ENCODE measurements at places on chromosomes 7 and 10.

DNA sequence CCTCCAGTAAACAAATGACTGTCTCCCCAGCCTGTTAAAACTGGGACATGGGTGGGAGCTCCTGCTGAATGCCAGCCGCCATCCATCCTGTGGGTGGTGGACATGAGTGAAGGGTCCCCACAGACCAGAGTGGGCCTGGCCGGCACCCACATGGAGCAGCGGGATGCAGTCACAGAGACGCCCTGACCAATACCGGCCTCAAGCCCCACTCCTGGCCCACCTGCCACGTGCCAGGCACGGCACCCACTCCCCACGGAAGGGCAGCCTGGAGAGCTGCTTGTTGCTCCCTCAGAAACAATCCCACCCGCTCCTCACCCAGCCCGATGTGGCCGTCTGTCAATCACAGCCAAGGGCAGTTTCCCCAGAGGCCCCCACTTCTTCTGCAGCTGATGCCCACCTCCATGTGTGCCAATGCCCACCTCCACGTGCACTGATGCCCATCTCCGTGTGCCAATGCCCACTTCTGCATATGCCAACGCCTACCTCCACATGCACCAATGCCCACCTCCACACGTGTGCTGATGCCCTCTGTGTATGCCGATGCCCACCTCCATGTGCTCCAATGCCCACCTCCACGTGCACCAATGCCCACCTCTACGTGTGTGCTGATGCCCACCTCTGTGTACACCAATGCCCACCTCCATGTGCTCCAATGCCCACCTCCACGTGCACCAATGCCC, 42.8 kb upstream of the DNAAF5 start:
- no peak for DNase-seq

GRCh38 chr7:157609932-157610640, 273.3 kb downstream of the DNAJB6 start:
- no peak for DNase-seq

DNA sequence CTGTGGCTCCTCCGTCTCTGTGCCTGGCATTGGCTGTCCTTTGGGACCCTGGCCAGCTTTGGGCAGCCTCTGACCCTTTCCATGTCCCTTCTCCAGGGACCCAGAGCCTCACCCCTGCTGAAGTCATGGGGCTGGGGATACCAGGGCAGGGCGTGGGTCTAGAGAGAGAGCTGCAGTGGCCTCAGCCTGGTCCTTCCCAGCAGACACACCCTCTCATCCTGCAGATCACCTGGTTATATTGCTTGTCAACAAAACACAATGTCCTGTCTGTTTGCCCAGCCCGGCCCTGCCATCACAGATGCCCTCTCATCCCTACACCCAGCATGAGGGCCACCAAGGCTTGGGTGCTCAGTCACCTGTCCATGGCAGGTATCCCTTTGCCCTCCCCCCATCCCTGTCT, 1.8 kb downstream of the MUC17 start:
- no peak for DNase-seq

GRCh38 chr10:63313066-63313717, 152.6 kb downstream of the JMJD1C start:
- DNase-seq = no peak

DNA sequence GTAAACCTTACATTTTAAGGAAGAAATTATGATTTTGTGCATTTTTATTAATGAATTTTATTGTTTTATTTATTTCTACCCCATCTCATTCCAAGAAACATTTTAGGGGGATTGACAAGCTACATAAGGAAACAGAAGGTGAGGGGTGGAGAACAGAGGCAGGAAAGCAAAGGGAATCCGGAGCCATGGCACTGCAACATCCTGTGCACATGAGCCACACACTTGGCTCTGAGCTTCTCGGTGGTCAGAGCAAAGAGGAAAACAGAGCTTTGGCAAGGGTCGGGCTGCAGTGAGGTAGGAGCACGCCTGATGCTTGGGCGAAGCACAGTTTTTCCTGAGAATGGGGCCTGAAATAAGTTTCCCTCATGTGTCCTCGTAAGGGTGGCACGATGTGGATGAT, 68.9 kb downstream of the COL13A1 start:
- no peak for DNase-seq

DNA sequence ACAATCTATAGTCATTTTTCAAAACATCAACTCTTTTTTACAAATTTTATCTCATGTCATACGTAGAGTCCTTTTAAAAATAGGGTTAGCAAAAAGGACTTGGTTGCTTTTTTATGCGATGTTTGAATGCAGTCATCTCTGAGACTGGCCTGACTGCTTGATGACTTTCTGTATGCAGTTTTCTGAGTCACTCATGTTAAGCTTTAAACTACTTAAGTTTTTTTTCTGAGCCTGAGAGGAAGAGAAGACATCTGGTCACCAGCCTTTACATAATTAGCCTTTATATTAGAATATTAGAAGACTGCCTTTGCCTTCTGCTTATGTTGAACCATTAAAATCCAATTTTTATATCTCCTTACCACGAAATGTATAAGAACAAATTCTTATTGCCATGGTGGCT, 834.4 kb upstream of the MBL2 start:
- DNase-seq = no peak

DNA sequence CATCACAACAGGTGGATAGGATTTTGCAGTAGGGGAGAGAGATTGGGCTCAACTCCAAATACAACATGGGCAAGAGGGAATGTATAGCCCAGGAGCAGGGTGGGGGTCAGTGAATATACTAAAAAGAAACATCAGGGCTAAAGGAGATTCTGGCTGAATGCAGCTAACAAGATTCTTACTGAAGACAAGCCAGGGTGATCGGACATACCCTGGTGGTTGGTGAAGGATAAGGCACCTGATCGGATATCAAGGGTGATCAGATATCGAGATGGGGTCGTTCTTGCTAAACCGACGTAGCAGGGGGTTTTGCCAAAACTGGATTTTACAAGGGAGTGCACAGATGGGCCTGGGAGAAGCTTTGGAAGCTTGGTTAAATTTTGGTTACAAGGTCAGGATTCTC, 34.4 kb downstream of the WIPF3 start:
- no peak for DNase-seq

DNA sequence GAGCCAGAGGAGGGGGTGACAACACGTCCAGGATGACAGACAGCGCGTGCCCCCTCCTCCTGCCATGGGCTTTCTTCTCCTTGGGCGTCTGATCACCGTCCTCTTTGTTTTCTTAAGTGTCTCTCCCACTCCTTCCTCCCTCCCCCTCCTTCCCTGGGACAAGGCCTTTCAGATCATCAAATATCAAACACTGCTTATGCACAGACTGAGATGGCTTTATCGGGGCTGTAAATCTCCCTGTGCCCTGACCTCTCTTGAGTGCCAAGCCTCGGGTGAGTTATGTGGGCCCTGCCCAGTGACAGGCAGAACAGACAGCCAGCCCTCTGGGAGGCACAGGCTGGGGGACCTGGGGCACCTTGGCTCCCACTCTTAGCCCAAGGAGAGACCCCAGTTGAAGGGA, 116.4 kb downstream of the C10orf105 start:
- no peak for DNase-seq

DNA sequence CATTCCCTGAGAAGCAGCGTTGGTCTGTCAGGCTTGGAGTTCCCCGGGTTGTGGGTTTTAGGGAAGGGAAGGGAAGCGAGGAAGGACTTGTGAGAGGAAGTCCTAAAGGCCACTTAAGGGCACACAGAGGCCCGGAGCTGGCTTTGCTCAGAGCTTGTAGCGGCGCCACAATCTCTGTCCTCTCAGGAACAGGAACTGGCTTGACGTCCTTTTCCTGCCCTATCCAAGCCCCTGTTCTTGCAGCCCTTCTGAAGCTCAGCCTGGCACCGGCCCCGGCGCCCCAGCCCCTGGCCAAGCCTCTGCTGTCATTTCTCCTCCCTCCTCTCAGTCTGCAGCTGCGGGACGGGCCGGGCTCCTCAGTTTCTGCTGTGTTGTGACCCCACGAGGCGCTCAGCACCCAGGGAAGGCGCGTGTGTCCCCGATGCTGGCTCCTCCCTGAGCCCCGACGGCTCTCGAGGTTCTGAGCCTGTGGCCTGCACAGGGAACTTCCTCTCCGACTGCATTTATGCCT, at the start of gene GIMAP8:
GIMAP8 (plus strand) TSS at position 140 of the 511 bp plus-strand sequence. CDS start 16,069 bp downstream, outside the sequence.
- DNase-seq = no peak

DNA sequence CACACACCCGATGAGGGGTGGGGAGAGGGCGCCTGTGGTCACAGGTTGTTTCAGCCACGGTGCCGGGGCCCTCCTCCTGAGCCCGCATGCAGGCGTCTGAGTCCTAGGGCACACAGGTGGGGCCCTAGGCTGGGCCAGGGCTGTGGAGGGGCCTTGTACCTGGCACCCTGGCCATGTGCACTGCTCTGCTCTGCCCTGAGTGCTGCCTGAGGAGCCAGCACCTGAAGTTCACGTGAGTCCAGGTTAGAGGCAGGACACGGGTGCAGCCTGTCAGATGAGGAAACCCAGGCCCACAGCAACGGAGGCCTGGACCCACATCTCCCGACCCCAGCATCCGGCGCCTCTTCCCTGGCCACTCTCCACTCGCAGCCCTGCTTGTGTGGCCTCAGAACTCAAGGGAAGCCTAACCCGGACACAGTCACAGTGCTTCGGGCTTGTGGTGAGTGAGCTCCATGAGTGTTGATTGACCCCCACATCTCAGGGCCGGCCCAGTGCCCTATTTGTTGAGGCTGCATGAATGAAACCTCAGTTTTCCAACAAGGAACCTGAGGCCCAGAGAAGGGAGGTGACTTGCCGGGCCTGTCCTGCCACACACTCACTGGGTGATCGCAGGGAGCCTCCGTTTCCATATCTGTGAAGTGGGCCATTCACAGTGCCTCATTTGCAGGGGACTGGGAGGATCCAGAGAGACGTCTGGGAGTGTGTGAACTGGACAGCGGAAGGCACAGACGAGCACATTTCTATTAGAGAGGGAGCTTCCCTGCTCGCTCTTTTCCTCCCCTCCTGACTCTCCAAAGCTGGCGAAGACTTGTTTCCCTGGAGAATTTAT, 39.6 kb downstream of the PPIF start:
- DNase-seq = no peak

GRCh38 chr7:1555046-1555812, 776 bp downstream of the TMEM184A start:
- DNase-seq = no peak

DNA sequence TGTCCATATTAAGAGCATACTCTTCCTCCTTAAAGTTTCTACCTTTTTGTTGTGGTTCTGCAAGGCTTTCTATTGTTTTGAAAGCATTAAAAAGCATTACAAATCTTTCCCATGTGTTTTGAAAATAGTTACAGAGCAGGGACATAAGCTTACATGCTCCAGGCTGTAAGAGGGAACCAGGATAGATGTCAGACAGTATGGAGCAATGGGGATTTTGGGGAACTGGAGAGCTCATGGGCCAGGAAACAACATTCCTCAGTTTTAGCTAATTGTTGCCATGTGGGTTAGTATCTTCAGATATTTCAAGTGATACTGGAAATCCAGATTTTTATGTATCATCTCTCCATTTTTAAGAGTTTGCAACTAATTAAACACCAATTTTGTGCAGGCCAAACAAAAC, 3.5 kb downstream of the MDFIC start:
- no peak for DNase-seq

GRCh38 chr7:39851466-39852045, 98.5 kb upstream of the CDK13 start:
- DNase-seq = no peak

DNA sequence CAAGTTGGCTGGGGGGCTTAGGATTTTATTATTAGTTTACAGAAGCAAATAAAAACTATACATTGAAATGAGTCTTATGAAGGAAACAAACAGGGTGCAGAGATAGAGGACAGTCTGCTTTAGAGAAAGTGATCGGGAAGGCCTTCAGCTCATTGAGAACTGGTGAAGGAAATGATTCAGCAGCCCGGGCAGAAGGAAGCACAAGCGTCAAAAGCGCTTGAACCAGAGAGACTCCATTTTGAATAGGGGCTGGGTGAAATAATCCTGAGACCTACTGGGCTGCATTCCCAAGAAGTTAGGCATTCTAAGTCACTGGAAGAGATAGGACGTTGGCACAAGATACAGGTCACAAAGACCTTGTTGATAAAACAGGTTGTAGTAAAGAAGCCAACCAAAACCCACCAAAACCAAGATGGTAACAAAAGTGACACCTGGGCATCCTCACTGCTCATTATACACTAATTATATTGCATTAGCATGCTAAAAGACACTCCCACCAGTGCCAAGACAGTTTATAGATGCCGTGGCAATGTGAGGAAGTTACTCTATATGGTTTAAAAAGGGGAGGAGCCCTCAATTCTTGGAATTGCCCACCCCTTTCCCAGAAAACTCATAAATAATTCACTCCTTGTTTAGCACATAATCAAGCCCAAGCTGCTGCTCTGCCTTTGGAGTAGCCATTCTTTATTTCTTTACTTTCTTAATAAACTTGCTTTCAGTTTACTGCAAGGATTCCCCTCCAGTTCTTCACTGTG, 83.1 kb upstream of the MPP7 start:
- DNase-seq = no peak

- DNase-seq = no peak
These were observed 344.4 kb downstream of the TCERG1L start for GRCh38 chr10:130967161-130967560.

- DNase-seq = no peak
These were observed 109.9 kb downstream of the AHR start for GRCh38 chr7:17408245-17408903.

GRCh38 chr7:155412416-155413253, 45.3 kb upstream of the EN2 start:
- no peak for DNase-seq

- no peak for DNase-seq
These were observed 11.7 kb upstream of the RAMP3 start for GRCh38 chr7:45145881-45146280.

- no peak for DNase-seq
These were observed 57.1 kb downstream of the AMPH start for GRCh38 chr7:38574086-38574485.

- DNase-seq = no peak
These were observed at the start of gene HIPK2 for GRCh38 chr7:139777948-139778841. Gene HIPK2 (minus strand): TSS chr7:139777998. CDS start chr7:139777623, 375 bp downstream.

- DNase-seq = no peak
These were observed 53.3 kb downstream of the WIPF3 start for GRCh38 chr7:29859524-29860185.

- no peak for DNase-seq
These were observed 694.1 kb downstream of the ANKRD7 start for GRCh38 chr7:118918556-118918955.

DNA sequence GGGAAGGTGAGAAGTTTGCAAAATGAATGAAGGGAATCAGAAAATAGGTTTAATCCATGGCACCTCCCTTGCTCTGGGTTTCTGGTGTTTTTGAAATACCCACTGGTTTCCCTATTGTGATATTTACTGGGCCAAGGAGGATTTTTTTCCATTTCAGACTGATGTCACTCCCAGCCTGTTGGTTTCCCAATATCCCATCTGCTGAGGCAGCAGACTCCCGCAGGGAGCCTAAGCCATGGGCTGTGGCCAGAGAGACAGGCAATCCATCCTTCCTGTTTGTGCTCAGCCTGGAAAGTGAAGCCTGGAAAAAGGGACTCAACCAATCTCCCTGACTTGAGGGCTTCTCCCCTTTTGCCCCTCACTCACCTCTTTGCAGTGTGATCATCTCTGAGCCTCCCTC, 22.8 kb downstream of the FAM107B start:
- no peak for DNase-seq

All from NCI-H187 treated with DMSO at 0.1 percent for 48 hours (cell line).